Activated CD4-positive, CD25-positive, alpha-beta regulatory T cell treated with anti-CD3 and anti-CD28 coated beads, Interleukin-2, amount 50 U/mL, for 16 hours (primary cell): ENCODE measurements at places on chromosomes 7 and 10.

- no peak for DNase-seq
Measured at GRCh38 chr7:29918850-29919249, 70.8 kb downstream of the SCRN1 start.

DNA sequence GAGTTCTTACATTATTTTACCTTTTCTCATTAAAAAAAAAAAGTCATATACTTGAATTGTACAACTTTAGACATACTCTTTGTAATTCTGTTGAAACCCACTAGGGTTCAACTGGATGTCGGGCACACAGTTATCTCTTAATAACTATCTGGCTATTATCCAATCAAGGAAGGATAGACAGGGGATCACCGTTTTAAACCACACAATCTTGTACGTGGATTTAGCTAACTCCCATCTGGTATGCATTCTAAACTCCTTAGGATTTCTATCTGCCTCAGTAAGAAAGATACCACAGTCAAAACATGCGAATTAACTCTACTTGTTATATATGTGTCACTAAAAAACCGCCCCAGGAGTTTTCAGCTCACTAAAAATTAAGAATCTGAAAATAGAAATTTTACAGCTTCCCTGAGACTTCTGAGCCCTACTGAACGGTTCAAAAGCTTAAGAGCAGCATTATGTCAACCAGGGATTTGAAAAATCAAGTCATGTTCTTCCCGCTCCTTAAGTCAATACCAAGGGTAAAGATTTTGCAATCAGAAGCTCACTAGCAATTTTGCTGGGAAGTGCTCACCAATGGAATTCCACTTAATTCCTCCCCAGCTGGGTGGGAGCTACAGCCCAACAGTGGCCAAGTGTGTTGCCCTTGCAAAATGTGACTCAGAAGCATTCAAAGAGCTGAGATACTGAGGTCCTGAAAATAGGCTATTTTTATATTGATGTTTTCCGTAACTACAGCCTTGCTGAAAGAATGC lies 267.0 kb downstream of the FRMD4A start:
- no peak for DNase-seq

DNA sequence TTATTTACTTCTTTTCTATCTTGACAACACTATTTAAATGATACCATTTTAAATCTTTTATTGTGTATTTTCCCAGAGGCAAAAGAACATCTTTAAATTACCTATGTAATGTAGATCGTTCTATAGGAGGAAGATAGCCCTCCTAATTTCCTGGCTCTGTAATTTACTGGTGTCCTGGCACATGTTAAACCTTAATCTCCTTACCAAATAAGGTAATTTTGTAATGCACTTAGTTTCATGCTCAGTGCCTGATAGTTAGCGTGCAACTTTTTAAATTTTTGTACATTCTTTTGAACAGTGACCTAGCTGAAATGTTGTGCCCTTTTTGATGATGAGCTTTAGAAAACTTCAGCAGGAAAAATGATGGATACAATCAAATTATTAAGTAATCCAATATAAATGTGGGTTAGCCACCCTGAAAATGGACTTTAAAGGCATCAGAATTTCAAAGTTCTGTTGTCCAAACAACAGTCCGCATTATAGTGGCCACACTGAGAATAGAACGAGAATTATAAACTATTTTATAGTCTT lies 81.4 kb downstream of the ABCB5 start:
- no peak for DNase-seq

DNA sequence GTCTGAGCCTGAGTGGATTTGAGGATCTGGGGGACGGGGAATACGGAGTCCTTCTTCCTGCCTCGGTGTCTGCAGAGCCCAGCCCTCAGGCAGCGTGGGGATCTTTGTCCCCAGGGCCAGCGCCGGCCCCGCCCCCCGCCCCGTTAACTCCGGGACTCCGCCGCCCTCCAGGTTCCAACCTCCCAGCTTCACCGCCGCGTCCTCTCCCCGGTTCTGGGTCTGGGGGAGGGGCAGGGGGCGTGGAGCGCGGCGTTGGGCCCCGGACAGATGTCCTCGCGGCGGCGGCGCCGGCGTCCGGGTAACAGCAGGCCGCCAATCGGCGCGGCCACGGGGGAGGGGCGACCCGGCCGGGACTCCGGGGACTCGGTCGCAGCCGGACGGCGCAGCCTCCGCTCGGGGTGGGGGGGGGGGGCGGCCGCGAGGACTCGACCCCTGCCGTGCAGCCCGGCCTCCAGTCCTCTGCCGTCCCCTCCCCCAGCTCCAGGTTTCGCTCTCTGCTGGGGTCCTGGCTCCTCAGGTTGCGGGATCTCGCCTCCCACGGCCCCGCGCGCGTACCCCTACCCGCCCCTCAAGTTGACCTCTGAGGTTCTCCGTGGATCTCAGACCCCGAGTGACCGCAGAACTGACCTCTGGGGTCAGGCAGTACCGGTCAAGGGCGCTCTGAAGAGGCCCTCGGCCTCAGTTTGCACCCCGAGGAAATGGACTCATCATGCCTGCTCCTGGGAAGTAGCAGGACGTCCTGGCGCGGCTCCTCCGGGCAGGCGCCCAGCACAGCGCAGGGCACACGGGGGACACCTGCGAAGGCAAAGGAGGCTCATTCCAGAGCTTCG lies 2.3 kb upstream of the ELFN1 start:
- no peak for DNase-seq

DNA sequence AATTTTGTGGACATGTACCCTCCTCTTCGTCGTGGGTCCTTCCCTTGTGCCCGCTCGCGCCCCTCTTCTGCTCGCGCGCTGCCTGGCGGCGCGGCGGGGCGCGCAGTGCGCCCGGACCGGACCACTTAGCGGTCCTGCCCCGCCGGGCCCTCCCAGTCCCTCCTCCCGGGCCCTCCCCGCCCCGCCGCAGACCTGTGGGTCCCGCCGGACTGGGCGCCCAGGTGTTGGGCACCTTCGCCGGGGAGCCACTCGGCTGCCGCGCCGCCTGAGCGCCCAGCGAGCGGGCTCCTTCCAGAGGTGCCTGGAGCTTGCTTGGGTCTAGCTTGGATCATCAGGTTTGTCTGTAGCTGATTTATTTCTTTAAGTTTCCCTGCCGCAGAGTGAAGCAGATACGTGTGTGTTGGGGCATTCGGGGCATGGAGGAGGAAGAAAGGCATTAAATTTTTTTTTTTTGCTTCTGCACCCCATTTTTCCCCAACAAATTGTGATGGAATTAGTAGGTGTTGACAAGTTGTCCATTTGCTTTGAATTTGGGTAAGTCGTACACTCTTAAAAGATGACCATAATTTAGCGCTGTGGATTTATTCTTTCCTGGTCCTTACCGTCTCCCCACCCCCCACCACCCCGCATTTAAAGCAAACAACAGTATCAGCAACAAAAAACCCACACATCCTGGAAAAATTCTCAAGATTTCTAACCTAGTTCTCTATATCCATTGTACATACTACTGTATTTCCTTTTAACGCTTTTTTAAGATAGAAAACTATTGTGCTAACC lies 905 bp downstream of the C1GALT1 start:
- DNase-seq, result no peak

DNA sequence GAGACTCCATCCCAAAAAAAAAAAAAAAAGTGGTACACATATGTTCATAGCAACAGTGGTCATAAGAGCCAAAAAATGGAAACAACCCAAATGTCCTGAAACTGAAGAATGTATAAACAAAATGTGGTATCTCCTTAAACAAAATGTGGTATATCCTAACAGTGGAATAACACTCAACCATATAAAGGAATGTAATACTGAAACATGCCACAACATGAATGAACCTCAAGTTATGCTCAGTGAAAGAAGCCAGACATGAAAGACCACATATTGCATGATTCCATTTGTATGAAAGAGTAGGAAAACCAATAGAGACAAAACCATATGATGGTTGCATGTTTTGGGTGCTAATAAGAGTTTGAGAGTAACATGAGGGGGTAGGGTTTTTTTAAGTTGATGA lies 3.1 kb downstream of the GJC3 start:
- no peak for DNase-seq

GRCh38 chr10:126314863-126315493 lies 73.3 kb downstream of the ADAM12 start:
- no peak for DNase-seq

DNA sequence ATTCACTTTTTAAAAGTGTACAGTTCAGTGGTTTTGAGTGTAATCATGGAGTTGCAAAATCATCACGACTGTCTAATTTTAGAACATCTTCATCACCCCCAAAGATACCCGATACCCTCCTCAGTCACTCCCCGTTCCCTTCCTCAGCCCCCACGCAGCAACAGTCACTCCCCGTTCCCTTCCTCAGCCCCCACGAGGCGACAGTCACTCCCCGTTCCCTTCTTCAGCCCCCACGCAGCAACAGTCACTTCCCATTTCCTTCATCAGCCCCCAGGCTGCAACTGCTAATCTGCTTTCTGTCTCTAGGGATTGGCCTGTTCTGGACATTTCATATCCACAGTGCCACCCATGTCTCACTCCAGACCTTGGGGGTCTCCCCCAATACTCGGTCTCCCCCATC lies 161.6 kb upstream of the PPP2R2D start:
- no peak for DNase-seq
